ENCODE measurements at places on chromosomes 1 and 21. TPM values are rescaled to one million over a fixed set of nuclear protein-coding genes. Genes with fewer than 3 reads are reported as not detected.

DNA sequence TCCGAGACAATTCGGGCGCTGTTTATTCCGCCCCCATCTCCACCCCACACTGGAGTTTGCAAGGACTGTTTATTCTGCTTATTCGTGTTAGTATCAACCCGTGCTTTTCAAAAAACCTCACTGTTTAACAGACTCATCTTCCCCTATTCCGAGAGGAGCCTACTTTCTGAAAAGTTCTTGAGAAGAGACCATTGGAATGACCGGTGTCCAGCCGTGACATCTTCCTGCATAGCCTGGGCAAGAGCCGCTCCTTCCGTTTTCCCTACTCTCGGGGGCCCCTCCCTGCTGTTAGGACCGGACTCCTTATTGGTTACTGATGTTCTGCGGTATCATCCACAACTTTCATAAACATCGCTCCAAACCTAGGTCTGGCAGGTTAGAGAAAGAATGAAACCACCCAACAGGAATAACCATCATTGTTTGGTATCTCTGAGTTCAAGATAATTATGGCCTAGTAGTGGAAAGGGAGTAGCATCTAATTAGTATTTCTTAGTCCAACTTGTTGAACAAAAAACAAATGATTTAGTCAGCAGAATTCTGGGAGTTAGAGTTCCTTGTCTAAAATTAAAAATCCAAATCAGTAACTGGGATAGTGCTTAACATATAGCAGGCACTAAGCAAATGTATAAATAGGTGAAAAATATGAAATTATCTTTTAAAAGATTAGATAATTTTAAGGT, 837 bp downstream of the STXBP3 start:
- DNase-seq: peak; percentile 63

DNA sequence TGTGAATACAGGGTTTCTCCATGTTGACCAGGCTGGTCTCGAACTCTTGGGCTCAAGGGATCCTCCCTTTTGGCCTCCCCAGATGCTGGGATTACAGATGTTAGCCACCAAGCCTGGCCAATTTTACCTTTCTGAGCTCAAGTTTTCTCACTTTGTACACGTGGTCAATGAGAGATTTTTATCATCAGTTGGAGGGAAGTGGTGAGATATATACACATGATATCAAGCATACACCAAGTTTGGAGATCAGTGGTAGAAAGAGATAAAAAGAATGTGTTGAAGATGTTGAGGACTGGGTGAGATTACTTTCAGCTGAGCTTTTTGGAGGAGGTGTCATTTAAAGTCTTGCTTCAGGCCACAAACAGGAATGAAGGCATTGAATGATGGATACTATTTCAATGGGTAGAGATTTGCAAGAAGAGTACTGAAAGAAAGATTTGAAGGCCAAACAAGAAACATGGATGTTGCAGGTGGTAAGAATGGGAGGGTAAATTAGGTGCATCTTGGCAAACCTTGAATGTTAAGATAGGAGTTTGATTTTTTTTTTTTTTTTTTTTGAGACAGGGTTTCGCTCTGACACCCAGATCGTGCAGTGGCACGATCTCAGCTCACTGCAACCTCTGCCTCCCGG, 3.0 kb upstream of the SESN2 start:
- no peak for DNase-seq

- DNase-seq: no peak
Observed at GRCh38 chr1:169062152-169062551, 44.3 kb upstream of the ATP1B1 start.

GRCh38 chr1:5428351-5428750, 563.9 kb downstream of the NPHP4 start:
- no peak for DNase-seq

GRCh38 chr1:10675813-10676212, 120.6 kb downstream of the CASZ1 start:
- no peak for DNase-seq

Gene LCA5L
- total RNA-seq: 1.3 TPM

DNA sequence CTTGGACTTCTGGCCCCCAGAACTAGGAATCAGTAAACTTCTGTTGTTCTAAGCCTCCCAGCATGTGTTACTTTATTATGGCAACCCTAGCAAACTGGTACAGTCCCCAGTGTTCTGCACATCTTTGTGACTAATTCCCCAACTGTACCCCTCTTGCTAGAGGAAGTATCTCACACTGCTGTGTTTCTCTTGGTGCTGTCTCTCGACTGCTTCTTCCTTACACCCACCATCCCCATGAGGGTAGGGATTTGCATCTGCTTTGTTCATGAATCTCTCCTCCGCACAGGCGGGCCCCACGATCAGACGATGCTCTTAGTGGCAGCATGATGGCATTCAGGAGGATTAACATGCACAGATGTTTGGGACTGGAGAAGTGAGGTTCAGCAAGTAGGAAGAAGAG, 46.7 kb downstream of the CLIC6 start:
- no peak for DNase-seq

Gene ATAD3C
- total RNA-seq: 2.3 TPM

Gene CFH
- 12.2 TPM for total RNA-seq

DNA sequence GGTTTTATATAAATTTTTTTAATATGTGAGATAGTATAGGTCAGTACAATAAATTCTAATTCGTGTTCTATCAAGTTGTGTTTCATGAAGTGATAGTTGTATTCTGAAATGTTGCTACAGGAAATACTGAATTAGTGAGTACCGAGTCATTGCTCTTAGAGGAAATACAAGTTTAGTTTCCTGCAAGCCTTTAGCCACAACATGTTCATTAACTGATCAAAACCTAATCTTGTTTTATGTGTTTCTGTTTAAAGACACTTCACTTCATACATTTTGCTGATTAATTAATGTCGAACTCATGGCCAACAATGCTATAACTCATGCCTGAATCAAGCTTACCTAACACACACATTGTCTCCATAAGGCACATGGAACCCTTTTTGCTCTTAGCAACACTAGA, 43.6 kb downstream of the LRRC7 start:
- DNase-seq: no peak

Gene EXTL1
- not detected for total RNA-seq

DNA sequence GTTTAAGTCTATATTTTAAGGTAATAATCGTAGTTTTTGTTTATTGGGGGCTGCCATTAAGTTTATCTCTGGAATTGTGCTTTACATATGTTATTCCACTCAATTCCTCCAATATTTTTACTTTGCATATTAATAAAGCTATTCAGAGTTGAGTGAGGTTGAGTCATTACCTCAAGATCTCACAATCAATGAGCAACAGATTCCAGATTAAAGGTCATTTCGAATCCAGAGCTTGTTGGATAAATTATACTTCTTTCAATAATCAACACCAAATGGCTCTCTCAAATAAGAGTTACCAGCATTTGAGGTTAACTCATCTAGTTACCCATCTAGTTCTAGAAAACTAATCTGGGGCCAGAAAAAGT, 16.7 kb downstream of the RGS4 start:
- DNase-seq: no peak

Gene C1orf159
- 13.2 TPM for total RNA-seq

DNA sequence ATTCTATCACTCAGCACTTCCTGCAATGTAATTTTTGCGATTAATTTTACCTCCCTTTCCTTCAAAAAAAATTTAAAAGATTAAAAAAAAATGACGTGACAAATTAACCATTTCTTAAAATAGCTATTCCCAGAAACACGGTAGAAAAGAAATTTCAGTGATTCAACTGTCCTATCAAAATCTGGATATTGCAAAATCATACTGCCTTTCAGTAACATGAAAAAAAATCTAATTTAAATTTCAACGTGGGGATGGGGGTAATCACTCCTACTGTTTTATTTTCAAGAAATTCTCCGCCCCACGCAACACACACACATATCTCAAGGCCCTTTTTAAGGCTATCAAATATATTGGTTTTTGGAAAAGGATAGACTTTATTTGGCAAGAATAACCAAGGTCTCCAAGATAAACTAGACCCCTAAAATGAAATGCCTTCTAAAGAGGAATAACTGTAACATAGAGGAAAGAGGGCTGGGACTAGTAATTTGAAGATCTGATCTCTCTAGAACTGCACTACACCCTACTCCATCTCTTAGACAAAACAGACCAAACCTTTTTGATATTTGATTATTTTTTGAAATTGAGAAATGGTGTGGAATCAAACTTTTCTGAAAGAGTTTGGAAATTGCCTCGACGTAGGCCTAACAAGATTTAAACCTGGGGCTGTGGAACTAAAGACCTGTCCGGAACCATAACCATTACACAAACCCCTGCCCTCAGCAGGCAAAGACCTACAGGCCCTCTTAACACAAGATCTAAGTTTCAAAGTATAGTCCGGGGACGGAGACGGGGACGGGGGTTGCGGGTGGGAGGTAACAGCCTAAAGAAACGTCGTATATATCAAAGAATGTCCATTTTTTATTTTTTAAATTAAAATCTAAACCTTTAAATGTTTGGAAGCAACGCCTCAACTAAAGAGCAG, 941 bp downstream of the ARNT start:
- peak; percentile 16 for DNase-seq

Gene GIPC2
- total RNA-seq: 20.1 TPM

DNA sequence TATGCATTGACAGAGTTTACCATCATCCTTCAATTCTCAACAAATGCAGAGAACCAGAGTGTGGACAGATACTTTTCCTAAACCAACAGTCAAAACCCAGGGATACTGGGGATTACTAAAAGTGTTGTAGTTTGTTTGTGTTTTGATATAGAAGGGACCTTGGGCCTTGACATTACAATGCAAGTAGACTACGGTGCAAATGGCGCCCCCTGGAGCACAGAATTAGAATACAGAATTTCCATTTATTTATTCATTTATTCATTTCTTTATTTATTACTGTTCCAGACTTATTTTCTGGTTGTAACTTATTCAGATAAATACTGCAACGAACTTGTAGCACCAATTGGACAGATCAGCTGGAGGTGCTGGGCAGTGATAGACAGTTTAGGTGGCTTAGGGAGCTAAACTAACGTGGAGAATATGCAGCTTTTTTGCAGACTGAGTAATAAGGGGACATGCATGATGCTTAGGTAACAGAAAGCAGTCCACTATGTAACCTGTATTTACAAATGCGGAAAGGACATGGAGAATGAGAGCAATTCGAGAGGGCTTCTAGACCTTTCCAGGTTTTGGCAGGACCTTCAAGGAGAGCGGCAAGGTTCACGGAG, 42.6 kb downstream of the KIRREL1 start:
- peak; percentile 43 for DNase-seq

GRCh38 chr1:114090738-114091505, 62.7 kb downstream of the SYT6 start:
- no peak for DNase-seq

Gene RGL1
- total RNA-seq: 9.9 TPM

Gene SIM2
- total RNA-seq: 0.26 TPM

Gene CDC73
- 22.6 TPM for total RNA-seq

- no peak for DNase-seq
Observed at GRCh38 chr1:222923506-222923905, 108.7 kb downstream of the DISP1 start.

- DNase-seq: no peak
Observed at GRCh38 chr1:41245659-41246058, 3.6 kb upstream of the SCMH1 start.

DNA sequence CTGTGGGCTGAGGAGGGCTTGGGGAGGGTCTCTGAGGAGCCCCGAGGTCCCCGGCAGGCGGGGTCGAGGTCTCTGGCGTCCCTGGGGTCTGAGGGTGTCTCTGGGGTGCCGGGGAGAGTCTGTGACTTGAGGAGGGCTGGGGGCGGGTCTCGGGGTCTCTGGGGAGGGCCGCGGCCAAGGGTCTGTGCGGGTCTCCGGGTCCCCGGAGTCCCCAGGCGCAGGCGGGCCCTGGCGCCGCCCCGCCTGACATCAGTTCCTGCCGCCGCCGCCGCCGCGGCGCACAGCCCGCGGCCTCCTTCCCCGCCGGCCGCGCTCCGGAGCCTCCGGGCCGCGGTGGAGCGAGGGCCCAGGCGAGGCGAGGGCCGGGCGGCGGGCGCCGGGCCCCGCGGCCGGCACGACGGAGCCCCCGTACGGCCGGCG, at the start of gene PLEKHM2:
TSS of gene PLEKHM2 (plus strand) at position 279 of the 420 bp plus-strand sequence. CDS start 239 bp downstream, outside the sequence.
- peak; percentile 47 for DNase-seq

DNA sequence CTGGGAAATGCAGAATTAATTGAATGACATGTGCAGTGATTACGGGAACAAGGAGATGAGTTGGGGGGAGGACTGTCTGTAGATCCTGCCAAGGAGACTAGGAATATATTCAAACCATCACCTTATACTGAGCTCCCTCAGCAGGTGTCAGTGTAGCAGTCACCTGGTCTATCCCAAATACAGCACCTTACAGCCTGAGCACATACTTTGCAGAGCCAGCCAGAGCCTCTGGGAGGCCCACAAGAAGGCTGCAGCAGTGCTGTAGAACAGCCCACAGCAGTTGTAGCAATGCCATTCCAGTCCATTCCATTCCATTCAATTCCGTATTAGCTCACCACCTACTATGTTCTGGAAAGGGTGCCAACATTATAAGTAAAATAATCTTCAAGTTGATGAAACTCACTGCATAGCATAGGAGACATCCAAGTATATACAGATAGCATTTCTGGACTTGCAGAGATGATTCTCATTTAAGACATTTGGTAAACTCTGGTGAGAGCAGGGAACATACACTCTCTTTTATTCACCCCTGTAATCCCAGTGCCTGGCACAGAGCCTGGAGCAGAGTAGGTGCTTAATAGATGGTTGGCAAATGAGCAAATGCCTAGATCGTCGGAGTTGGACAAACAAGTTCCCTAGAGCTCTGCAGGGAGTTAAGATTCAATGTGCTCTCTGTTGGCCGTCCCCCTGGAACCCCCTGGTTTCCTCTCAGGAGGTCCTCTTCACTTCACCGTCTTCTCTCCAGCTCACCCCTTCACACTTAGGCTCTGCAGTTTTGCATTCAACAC, 44.7 kb downstream of the KCNC4 start:
- no peak for DNase-seq

GRCh38 chr1:28893403-28894102, 20.8 kb upstream of the EPB41 start:
- no peak for DNase-seq

- DNase-seq: no peak
Observed at GRCh38 chr1:53092659-53093450, 30.8 kb downstream of the PODN start.

DNA sequence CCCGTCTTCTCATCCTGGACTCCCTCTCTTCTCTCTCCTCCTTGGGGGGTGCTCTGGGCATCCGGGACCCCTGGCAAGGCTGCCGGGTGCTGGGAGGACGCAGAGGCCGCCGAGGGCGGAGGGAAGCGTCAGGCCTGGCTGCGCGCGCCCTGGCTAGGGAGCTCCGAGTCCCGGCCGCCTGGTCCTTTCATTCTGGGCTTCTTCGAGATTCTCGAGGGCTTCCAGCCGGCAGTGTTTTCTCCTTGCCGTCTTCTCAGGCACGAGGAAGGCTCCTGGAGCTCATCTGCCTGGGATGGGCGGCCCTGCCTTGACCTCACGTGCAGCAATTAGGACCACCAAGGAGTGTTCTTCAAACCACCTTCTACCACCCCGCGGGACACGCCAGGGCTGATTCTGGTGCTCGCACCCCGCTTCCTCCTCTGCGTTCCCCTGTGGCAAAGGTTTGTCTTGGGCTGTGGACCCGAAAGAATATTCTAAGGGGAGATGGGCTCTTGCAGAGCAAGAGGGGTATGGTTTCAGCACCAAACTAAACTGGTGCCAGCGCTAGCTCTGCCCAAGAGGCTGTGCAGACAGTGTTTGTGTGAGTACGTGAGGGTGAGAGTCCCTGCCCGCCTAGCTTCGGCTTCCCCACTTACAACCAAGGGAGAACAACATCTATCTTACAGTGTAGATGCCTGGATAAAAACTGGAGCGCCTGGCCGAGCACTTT, 36.5 kb downstream of the PIK3CD start:
- peak; percentile 23 for DNase-seq

Gene HUNK
- 9.2 TPM for total RNA-seq
